ENCODE measurements at places on chromosomes 12 and 14.

GRCh38 chr14:79732911-79733655 is 478.2 kb downstream of the DIO2 start:
- peak; percentile 52 for DNase-seq

DNA sequence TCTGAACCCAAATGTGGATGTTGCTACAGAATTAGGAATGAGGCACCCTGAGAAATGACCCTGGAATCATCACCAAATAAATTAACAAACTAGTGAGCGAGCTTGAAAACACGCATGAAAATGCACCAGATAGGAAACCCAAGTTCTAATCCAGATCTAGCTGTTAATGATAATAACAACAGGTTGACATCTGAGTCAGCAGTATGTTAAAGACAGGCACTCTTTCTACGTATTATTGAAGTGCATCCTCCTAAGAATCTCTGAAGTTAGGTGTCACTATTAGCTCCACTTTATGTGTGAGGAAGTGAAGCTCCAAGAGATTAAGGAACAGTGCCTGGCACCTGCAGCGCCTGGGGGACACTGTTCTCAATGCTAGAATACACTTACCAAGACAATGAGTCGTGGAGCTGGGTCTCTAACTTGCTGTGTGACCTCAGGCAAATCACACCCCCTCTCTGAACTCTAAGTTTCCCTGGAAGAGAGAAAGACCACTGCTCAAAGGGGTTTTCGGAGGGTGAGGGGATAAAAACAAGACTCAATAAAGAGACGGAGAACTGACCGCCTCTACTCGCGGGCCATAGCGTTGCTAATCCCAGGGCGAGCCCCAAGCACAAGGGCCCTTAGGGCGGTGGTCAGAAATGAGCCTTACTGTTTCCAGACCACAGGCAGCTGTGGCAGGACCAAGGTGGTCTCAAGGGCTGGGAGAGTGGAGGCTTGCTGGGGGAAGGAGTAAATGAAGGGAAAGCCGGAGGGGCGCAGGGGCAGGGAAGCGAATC is 2.1 kb downstream of the SLC6A12 start:
- DNase-seq = no peak

DNA sequence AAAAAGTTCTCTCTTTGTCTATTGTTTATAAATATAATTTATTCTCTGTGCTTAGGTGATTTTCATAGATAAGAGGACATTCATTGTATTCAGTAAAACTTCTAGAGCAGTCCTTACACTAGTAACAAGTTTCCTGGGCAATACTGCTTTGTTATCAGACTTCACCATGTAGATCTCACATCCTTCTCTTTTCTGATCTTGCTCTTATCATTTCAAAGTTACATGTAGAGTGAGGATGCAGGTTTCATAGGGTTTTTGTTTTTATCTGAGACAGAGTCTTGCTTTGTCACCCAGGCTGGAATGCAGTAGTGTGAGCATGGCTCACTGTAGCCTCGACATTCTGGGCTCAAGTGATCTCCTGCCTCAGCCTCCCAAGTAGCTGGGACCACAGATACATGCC is 789.5 kb downstream of the DIO2 start:
- DNase-seq = no peak

DNA sequence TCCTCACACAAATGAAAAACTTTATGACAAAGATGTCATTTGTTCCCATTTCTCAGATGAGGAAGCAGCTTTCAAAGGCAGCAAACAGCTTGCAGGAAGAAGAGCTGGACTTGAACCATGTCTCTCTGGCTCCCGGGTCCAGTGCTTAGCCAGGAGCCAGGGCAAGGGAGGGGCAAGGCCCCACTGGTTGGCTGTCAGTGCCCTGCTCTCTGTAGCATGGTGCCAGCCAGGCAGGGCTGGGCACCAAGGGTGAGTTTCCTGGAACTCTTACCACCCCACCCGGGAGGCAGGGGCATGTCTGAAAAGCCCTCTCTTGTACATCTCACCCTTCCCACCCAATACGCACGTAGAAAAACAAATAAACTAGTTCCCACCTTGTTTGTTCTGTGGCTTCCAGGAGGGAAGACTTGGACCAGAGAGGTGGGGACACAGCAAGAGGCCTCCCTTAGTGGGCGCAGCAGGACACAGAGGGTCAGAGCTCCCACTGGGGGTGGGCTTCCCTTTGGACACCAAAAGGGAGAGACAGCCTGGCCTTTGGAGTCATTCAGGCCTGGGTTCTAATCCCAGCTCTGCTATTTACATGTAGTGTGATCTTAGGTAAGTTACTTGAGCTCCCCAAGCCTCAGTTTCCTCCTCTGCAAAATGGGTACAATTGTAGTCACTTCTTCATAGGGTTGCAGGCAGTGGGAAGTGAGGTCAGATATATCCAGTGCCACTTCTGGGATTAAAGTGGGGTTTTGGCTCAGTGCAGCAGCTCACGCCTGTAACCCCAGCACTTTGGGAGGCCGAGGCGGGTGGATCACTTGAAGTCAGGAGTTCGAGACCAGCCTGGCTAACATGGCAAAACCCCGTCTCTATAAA is 17.2 kb downstream of the TRPV4 start:
- DNase-seq = no peak

GRCh38 chr14:34781242-34781641 is 66.8 kb upstream of the CFL2 start:
- peak; percentile 55 for DNase-seq

DNA sequence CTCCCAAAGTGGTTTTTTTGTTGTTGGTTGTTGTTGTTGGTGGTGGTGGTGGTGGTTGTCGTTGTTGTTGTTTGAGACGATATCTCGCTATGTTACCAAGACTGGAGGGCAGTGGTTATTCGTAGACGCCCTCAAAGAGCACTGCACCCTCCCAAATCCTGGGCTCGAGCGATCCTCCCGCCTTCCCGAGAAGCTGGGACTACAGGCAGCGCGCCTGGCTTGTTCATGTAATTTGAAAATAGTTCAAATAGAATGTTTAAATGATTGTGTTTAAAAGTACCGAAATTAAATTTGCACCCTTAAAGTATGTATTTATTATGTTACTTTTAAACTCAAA is 439 bp upstream of the ANAPC5 start:
- DNase-seq = no peak
